SHP77 treated with DMSO at 0.1 percent for 48 hours (cell line): ENCODE measurements at places on chromosomes 7 and 10.

- no peak for DNase-seq
Observed at GRCh38 chr7:106952658-106953231, 87.7 kb downstream of the PIK3CG start.

- DNase-seq, result no peak
Observed at GRCh38 chr10:118701529-118702323, 53.0 kb downstream of the CACUL1 start.

DNA sequence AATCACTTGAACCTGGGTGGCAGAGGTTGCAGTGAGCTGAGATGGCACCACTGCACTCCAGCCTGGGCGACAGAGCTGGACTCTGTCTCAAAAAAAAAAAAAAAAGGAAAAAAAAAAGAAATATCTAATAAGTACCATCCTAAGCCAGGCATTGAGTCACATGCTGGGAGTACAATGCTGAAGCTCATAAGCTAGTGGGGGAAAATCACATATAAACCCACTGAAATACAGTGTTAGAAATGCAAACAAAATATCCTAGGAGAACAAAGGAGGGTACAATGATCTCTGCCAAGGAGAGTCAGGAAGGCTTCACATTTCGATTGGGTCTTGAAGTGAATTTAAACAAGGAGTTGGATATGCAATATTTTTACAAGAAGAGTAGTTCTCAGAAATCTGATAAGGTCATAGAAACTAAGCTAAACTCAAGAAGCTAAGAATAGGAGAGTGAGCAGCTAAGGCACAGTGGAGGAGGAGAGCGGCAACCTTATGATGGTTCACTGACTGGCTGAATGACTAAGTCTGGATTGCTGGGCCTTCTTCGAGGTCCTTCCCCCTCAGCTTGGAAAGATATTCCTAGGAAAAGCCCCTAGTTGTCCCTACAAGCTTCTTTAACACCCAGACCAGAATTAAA, 115.5 kb downstream of the PHTF2 start:
- no peak for DNase-seq

- DNase-seq, result no peak
Observed at GRCh38 chr10:12807096-12807755, 194.3 kb downstream of the CCDC3 start.

- DNase-seq, result no peak
Observed at GRCh38 chr7:68433462-68434070, 1164.7 kb upstream of the AUTS2 start.

GRCh38 chr7:33849971-33850559, 55.3 kb upstream of the BMPER start:
- DNase-seq, result no peak

GRCh38 chr7:50477640-50478039, 27.5 kb upstream of the FIGNL1 start:
- no peak for DNase-seq

DNA sequence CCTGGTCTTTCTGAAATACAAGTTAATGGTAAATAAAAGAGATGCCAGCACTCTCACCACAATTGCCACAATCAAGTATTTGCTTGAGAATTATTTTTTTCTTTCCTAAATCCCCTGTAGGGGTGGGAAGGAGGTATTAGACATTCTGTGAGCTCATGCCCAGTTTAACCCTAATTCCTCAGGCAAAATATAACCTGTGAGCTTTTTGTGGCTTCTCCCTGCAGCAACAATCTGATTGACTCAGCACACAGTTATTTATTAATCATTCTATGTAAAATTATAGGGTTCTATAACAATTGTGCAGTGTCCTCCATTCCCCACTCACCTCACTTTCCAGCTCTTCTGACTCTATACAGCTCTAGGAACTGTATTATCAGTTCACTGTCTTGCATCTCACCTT, 66.3 kb downstream of the GLI3 start:
- no peak for DNase-seq

- no peak for DNase-seq
Observed at GRCh38 chr10:73998623-73998928, 660 bp downstream of the VCL start.

DNA sequence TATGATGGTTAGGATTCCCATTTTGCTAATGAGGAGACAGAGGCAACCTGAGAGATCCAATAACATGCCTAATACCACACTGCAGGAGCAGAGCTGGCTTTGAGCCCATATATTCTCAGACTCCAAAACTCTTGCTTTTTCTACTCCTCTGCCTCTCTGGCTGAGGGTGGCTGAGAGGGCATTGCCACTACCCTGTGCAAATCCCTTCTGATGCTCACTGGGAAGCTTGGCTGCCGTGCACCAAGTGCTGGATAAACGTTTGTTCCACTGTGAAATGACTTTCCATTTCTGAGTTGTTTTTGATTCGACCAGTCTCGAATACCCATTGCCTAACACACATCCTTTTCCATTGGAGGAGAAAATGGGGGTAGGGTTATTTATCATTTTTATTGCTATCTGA, 123.1 kb upstream of the SORCS3 start:
- no peak for DNase-seq

DNA sequence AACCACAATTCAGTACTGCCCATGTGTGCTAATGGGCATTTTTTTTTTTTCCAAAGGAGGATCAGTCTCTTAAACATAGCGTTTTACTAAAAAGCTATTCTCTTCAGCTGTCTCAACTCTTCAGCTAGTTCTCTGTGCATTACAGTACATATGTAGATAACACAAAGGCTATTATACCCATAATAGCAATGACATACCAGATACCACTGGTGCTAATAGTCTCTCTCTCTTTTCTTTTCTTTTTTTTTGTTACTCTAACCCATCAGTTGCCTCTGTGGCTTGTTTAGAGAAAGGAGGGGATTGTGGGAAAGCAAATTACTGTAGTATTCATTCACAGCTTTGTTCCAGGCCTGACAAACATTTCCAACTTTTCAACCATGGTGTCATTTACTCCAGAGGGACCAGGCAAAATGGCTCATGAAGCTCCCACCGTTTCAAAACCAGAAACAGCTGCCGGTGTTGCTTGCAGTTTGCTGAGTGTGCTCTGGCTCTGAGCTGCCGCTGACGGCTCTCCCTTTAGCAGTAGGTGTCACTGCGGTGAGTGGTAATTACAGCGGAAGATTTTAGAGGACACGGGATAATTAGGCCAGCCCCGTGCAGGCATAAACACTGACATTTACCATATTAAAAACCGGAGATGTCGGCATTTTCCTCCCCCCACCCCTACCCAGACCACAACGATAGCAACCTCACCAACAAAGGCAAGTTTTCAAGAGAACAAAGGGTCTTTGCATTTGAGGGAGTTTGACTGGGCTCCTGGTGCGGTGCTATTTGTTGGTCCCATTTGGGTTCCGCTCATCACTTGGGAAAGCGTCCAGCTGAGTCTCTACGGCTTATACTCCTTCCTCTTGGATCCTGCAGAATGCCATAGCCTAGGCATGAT, 1005.5 kb downstream of the KCNMA1 start:
- DNase-seq, result no peak

DNA sequence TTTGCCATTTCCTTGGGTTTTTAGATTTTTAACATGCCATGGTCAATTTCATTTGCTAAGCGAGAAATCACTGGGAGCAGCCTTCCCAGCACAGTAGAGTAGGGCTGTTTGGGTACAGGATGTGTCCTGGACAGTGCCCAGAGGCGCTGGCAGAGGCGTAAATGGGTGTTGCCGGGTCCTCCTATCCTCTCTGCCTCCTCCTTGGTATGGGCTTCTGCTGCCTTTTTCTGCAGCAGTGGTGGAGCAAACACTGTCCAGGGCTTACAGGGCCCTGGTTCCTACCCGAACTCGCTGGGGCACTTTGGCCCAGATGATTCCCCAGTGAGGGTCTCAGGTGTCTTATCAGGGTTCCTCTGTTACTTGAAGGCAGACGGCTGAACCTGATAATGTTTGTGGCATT, 298.3 kb downstream of the RPS24 start:
- no peak for DNase-seq

GRCh38 chr10:63866747-63867140, 345.5 kb downstream of the REEP3 start:
- DNase-seq, result no peak

DNA sequence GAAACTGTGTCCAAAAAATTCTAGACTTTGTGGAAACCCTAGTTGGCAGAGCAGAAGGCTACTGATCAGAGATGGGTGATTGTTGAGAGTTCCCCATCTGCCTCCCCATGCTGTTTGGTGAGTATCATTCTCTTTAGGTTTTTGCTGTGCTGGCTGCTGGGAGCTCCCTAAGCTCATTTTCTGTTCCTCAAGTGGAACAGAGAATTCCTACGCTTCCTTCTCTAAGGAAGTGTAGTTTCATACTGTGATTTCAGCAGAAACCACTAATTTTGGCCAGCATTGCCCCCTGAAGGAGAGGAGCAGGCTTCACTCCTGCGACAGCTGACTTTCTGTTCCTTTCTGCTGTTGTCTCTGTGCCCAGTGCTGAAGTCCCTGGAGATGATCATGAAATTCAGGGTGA, 355.3 kb upstream of the NPVF start:
- DNase-seq, result no peak
